ENCODE measurements at places on chromosomes 2 and 18. TPM values are rescaled to one million over a fixed set of nuclear protein-coding genes. Genes with fewer than 3 reads are reported as not detected.

DNA sequence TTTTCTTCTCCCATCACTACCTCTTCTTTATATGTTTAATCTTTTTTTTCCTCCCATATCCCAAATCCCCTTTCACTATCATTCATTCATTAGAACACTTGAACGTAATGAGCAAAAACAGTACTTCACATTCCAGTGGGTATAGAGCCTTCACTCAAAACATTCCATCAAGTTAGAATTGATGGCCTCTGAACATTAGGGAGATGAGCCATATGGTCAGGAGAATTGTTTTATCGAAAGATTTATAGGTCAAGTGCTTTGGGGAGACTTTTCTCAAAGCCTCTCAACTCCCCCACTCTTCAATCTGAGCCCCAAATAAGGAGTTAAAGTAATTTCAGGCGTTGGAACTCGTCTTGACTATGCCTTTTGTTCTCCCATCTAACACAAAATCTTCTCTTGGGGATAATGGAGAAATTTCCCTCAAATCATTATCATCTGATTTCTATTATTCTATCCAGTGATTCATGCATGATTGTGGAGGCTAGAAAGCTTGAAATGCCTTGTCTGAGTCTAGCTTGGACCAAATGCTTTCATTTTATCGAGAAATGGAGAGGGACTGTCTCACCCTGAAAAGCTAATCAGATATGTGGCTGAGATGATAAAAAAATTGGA lies 79.2 kb downstream of the KIAA2012 start:
- DNase-seq: no peak

KIF5C gene
- 159 TPM for total RNA-seq

- no peak for DNase-seq
Measured at GRCh38 chr2:212526059-212526458, 12.5 kb downstream of the ERBB4 start.

LYPD1 gene
- total RNA-seq: 0.50 TPM

SCYGR2 gene
- not detected for total RNA-seq

DNA sequence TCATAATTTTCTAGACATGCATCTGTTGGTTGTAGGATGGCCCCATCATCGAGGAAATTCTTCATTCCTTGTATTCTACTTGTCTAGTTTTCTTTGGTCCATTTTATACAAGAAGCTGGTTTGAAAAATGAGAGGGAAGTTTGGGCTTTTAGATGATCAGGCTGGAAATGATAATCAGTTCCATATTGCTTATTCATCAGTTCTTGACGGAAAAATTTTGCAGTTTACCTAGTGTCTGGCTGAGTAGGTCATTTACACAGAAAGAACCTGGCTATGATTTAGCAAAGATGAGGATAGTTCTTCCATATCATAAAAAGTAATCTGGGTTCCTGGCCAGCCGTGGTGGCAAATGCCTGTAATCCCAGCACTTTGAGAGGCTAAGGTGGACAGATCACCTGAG lies 374.9 kb downstream of the LRRTM1 start:
- no peak for DNase-seq

GALNT5 gene
- 0.06 TPM for total RNA-seq

TMEM37 gene
- total RNA-seq: 7.0 TPM

DNA sequence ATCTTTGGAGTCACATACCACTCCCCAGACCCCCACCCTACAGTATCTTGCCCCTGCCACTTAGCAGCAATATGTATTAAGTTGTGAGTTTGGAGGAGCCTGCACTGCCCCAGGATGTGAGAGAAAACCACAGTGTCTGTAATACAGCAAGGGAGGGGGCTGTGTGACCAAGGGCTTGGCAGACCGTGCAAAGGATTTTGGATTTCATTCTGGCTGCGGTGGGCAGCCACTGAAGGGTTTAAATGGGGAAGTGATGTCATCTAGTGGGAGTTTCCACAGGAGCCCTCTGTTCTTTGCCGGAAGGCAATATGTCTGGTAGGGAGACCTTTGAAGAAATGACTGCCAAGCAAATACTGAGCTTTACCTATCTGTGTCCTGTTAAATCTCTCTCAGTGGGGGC lies 202.4 kb downstream of the FHOD3 start:
- no peak for DNase-seq

UNC80 gene
- 46.1 TPM for total RNA-seq

DNA sequence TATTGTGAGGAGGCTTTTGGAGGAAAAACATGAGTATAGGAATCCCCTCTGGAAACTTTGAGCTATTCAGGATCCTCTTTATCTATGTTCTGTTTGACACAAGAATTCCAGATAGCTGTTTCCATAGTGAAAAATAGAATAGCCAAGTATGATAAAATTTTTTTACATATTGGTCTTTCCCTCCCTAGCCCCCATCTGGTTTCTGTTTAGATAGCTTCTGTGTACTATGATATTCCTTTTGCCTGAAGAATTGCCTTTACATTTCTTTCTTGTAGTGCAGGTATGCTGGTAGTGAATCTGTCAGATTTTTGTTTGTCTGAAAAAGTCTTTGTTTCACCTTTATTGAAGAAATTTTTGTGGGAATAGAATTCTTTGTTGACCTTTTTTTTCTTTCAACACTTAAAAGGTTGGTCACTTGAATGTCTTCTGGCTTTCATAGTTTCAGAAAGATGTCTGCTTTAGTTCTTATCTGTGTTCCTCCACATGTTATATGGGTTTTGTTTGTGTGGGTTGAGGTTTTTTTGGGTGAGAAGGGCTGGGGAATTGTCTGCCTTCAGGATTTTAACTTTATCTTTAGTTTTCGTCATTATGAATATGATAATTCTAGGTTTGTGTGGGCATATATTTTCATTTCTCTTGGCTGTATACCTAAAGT lies 29.9 kb upstream of the FBLN7 start:
- no peak for DNase-seq

SERPINB10 gene
- not detected for total RNA-seq
